T-helper 2 cell treated with Interferon-gamma antibody and Interleukin-4, amounts not matched to agents 5 μg/mL and 100 μg/mL, for 36 hours (primary cell): ENCODE measurements at places on chromosomes 5 and 9.

DNA sequence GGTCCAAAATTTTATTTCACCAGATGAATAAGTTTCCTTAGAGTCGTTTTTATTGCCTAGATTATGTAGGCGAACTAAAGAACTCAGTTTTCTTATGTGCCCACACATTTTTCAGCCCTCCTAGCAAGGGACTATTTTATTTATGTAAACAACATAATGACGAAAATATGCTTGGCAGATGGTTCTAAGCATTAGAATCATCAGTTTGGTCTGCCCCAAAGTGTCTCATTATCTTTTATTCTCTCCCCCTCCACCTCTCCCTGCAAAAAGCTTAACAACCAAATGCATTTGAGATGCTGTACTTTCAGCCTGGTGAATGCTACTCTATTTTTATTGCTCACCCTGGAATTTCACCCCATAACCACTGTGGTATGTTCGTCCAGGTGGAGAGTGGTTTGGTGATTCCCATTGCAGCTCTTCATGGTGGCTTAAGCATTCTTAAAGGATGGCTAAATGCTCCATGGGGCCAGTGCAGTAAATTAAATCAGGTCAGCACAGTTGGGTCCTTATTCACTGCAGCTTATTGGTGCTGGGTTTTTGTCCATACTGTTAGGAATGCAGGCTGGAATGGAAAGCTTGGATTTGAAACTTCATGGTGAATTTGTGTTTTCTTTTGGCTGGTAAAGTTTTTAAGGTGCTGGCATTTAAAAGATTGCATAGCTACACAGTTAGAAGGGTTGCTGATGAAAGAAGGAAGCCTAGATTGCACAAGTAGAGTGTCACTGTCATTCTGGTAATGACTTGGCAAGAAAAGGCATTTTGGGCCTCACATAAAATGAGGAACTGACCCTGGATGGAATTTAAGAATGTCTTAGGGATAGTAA is 39.2 kb downstream of the TLE4 start:
- DNase-seq = no peak

DNA sequence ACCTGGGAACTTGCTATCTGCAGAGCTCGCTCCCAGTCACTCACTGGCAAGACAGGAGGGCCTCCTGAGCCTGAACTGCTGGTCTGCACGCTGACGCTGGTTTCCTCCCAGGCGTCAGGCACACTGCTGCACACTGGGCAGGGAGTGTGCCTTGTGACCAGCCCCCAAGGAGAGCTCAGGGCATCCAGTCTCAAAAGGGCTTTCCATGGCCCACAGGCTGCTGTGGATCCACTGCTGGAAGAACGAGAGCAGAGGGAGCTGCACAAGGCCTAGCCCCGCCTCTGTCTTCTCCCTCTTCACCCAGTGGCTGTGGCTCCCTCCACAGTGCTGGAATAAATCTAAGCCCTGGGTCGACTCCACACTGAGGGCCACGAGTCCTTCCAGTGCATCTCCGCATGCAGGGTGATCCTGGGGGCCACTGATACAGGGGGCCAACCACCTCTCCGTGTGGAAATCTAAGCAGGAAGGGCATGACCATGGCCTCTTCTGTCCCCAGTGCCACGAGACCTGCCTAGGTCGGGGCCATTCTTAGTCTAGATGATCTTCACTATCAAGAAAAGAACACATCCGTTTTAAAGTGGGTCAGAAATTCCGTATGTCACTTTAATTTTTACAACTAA is 93.6 kb downstream of the CAMSAP1 start:
- DNase-seq = no peak

DNA sequence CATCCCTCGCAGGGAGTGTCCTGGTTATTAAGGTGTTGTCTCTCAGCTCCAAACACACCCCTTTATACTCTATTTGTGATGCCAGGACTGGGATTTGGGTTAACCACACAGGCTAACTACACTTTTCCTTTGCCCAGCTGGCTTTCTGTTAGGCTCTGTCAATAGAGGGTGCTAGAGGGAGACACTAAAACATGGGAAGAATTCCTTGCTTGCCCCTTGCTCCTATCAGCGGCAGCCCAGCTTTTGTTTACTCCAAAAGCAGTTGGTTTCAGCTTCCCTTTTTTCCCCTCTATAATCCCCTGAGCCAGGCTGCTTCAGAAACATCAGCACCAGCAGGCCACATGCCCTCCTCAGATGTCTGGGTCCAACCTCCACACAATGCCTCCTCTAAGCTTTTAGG is 297.1 kb downstream of the KCTD16 start:
- no peak for DNase-seq

GRCh38 chr9:104802906-104803305 is 39.0 kb downstream of the NIPSNAP3B start:
- DNase-seq = no peak

- no peak for DNase-seq
These were observed 66.5 kb downstream of the COX7C start for GRCh38 chr5:86684222-86684621.
